ENCODE measurements at places on chromosomes 6 and 20.

DNA sequence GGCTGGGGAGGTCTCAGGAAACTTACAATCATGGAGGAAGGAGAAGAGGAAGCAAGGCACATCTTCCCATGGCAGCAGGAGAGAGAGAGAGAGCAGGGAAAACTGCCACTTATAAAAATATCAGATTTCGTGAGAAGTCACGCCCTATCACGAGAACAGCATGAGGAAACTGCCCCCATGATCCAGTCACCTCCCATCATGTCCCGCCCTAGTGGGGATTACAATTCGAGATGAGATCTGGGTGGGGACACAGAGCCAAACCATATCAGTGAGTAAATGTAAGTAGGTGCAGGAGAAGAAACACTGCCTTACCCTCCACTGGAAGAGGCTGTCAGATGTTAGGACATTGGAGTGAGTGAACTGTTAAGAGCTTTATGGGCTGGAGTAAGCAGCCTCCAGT, 270.4 kb downstream of the TFAP2C start:
- DNase-seq = no peak

DNA sequence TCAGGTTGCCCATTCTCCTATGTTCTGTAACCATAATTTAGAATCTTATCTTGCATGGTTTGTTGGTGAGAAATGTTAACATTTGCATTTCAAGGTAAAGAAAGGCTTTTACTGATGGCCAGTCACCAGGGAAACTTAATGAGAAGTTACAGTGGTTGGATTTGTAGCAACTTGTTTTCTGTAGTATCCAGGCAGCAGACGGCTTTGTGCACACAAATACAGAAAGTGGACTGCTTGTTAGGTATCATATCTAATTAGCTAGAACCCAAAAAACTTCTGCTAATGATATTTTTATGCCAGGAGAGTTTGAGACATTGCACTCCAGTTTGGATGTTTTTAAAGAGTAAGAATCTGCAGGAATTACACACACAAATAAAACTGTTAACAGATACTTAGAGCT, 578.0 kb downstream of the DOK5 start:
- no peak for DNase-seq

DNA sequence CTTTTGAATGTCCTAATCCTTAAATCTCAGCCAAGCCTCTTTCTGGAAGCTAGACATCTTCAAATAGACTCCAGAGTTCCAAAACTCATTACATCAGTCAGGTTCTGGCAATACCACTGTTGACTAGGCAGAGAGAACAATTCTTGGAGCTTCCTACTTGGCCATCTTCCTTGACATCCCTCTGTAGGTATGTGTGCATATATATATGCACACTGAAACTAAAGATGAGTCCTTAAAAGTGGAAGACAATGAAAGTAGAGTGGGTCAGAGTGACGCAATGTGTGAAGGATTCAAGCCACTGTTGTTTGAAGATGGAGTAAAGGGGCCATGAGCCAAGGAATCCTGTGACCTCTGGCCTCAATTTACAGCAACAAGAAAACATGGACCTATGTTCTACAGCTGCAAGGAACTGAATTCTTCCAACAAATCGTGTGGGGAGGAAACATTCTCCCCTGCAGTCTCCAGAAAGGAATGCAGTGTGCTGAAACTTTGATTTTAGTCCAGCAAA, 18.7 kb upstream of the DUSP22 start:
- no peak for DNase-seq

GRCh38 chr20:64119681-64120341, 12.4 kb upstream of the NPBWR2 start:
- DNase-seq = no peak

DNA sequence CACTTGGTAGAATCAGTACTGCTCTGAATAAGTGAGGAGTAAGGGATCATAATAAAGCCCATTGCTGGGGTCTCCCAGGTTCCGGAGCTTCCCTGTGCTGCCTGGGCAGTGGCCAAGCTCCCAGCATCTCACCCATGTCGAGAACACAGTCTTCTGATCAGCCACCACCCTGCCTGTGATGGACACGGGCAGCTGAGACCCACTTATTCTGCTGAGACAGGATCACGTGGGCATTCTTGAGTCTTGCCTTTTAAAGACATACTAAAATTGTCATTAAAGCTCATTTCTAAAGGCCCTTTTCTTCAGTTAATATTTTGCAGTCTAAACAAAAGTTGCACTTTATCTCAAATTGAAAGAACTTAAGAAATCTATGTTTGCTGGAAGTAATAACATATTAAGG, 42.7 kb upstream of the SLC22A2 start:
- DNase-seq = no peak

GRCh38 chr20:50794181-50794845, 548 bp upstream of the BCAS4 start:
- no peak for DNase-seq

DNA sequence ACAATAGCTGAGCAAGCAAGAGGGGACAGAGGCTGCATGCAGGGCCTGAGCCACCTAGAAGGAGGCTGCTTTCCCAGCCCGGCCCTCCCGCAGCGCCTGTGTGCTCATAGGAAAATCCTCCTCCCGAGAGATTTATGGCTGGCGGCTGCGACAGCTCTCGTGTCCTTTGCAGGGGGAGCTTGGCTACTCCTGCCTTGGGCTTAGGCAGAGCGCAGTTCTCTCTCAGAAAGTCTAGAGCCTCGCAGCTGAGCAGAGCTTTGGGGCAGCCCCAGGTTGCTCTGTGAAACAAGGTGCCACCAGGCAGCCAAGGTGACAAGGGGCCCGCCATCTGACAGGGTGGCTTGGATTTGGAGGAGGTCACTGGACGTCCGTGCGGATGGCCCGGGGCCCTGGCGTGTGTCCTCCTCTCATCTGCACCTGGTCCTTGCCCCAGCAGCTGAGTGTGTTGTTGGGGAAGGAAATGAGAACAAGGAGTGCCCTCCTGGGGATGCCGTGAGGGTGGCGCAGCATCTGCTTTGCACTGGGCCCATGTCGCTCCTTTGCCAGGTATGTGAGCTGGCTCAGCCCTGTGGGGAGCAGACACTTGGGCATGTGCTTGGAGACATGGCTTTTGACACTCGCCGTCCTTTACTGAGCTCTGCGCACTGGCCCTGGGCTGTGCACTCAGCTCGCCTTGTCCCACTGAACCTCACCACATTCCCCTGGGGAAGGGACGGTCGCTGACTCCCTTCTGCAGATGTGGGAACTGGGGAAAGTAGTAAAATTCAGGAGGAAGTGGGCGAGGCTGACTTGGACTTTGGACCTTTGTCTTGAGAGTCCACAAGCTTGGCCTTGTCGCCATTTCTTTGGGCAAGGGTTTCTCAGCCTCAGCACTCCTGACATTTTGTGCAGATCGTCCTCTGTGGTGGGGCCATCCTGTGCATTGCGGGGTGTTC, 41.9 kb downstream of the EDN3 start:
- no peak for DNase-seq

- no peak for DNase-seq
These were observed 22.6 kb upstream of the SH3BGRL2 start for GRCh38 chr6:79608334-79609224.

DNA sequence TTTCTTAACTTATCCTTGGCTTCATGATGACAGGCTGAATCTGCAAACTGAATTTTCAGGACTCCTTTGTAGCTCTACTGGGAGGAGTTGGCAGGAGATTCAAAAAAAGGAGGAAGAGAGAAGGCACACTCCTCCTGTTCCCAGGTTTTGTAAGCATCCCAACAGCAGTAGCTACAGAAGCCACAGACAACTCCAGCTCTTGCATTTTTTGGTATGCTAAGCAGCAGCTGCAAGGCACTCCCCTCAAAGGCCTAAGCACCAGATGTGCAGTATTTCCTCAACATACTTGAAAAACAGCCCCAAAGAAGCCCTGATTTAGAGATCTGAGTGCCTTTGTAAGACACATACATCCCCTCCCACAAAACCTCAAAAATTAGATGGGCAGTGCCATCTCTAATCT, 328.6 kb upstream of the SYNCRIP start:
- DNase-seq = no peak

DNA sequence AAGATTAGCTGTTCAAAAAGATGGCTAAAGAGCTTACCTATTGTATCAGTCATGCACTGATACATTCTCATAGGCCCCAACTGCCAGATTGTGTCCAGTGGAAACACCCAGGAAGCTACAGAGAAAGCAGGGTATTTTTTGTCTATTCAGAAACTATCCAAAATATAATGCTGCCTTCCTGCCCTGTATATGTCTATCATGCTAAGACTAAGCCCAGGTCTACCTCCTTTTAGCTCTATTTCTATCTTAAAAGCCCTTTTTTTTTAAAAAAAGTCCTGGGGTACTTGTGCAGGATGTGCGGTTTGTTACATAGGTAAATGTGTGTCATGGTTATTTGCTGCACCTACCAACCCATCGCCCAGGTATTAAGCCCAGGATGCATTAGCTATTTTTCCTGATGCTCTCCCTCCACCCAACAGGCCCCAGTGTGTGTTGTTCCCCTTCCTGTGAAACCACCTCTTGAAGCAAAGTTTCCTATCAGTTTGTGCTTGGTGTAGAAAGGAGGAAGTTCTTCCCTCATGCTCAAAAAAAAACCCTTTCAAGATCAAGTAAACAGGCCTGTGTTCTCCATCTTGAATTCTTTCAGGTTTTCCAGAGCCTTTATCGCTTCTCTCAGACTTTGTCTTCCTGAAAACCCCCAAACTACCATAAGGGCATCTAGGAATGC, 514 bp downstream of the DEFB129 start:
- DNase-seq = no peak

DNA sequence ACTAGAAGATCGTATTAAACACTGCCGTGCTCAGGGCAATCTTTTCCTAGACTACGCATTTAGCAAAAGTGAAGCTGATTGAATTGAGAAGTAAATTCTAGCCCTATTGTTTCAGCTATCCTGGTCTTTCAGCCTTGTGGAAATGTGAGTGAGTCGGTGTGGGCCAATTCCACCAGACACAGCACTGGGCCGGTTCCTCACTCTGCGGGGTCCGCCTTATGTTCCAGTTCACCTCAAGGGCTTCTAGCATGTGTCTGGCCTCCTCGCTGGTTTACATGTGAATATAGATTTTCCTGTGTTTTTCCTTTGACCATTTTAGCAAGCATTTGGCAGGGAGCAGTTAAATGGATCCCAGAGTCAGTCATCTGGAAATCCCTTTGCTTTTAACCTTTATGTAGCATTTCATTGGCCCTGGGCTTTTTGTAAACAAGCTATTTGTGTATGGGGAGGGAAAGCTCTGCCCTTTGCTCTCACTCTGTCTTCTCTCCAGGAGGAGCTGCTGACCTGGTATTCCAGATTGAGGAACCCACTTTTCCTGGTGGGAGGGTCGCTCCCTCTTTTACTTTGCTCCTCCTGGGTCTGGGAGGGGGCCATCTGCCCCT, 12.4 kb upstream of the GTSF1L start:
- no peak for DNase-seq

GRCh38 chr6:141729146-141729545, 403.6 kb upstream of the GJE1 start:
- DNase-seq = no peak

DNA sequence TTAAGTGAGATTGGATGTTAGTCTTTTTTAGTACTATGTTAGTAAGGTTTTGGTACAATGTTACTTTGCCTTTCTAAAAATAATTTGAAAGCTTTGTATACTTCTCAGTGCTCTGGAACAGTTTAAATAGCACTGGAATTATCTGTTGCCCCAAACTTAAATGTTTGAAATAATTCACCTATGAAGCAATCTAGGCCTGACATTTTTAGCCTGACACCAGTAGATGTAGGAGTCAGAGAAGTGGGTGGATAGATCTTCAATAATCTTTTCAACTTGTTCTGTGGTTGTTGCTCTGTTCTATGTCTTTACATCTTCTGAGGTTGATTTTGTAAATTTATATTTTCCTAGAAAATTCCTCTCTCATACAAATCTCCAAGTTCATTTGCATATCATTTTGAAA, 103.1 kb upstream of the ADGRF1 start:
- DNase-seq = no peak

DNA sequence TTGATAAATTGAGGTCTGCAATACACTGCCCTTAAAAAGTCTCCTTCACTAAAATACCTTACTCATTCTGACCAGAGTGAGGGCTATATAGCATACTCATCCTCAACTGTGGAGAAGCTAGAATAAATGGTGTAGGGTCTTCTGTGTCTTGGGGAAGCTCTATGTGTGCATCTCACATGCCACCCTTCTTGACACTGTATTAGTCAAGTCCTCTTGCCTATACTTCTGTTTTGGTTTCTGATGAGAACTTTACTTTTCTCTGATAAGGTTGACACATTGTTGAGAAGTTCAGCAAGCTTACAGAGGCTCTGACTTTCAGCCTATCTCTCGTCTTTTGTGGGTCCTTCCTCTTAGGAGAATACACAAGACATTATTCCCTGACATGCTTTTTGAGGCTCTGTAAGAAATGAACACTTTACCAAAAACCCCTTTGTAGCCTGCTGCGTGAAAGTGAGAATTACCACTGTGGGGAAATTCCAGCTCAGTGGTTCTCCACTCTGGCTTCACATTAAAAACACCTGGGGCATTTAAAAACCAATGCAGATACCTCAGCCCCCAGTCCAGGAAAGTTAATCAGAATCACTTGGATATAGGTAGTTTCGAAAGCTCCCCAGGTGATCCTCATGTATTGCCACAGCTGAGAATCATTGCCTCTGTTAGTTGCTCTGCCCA, 372.1 kb upstream of the HS3ST5 start:
- no peak for DNase-seq

DNA sequence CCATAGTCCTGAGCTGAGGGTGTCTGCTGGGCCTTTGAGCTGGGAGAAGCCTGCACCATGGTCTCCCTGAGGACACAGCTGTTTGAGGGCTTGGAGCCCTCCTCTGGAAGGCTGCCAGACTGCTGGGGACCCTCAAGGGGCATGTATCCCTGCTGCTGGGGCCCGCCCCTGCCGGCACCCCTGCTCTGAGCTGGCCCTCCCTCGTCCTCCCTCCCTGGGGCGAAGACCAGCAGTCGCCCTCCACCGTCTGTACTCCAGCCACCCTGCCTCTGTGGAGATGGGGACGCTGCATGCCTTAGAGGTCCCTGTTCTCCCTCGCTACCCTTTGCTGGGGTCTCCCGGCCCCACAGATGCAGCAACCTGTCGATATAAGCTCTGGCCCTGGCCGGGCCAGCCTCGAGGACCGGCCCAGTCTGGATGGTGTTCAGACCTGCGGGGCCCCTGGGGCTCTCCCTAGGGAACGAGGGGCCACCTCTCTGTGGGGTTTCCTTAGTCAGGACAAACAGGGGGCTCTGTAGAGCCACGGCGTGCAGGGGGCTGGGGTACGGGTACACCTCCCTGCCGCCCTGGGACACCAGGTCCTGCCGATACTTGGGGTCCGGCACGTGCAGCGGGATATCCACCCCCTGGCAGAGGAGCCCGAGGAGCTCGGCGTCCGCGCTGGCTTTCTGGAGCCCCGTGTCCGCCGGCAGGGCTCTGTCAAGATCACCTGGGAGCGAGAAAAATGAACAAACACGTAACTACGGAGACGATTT, 11.0 kb downstream of the DACT2 start:
- no peak for DNase-seq

- DNase-seq = no peak
These were observed 47.6 kb downstream of the MDGA1 start for GRCh38 chr6:37650071-37650481.

DNA sequence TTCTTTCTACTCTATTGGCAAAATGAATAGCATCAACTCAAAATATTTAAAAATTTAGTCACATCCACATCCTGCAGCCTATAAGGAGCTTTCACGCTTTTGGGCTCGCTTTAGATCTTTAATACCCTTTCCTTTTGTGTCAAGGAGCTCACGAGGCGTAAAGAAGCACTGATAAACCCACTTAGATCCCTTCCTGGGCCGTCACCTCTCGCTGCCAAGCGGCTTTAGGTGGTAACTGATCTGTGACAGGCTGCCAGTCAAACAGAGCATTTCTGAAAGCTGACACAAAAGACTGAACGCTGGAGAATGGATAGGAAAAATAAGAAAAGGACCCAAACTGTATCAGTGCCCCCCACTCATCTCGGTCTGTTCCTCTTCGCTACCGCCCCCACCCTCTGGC, 385.7 kb upstream of the MMS22L start:
- DNase-seq = no peak

All from effector memory CD4-positive, alpha-beta T cell (primary cell).